NCI-H1105 (cell line): ENCODE measurements at places on chromosomes 3 and 15.

DNA sequence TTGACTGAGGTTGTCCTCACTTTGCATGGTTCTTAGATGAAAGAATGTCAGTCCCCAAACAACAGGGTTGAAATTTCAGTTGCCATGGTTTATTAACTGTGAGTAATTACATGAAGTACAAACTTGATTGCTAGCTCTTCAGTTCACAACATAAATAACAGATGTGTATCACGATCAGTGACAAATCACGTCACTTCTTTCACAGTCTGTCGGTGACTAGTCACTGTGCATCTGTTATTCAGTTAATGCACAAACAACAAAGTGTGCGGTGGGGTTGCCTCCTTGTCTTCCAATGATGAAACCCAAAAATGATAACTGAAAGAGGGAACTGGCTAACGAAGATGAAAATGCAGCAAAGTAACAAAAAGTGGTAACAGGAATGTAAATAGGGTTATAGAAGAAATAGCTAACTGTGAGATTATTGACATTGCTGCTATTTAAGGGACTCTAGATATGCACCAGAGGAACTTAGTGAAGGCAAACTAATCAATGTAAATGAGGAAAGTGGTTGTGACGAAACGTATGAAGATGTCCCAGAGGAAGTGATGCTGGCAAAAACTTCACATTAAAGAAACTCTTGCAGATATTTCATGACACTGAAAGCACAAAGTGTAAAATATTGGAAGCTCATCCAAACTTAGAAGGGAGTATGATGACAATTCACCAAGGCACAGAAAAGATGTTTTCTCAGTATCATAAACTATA is 159.3 kb downstream of the WDR76 start:
- no peak for DNase-seq

GRCh38 chr15:67116742-67117141 is 51.3 kb downstream of the SMAD3 start:
- DNase-seq: no peak

GRCh38 chr3:37329465-37329864 is 155.1 kb upstream of the LRRFIP2 start:
- DNase-seq: no peak

- DNase-seq: no peak
Measured at GRCh38 chr3:57019057-57019456, 41.4 kb upstream of the SPATA12 start.

- DNase-seq: no peak
Measured at GRCh38 chr3:46990573-46991374, 11.3 kb downstream of the NBEAL2 start.

DNA sequence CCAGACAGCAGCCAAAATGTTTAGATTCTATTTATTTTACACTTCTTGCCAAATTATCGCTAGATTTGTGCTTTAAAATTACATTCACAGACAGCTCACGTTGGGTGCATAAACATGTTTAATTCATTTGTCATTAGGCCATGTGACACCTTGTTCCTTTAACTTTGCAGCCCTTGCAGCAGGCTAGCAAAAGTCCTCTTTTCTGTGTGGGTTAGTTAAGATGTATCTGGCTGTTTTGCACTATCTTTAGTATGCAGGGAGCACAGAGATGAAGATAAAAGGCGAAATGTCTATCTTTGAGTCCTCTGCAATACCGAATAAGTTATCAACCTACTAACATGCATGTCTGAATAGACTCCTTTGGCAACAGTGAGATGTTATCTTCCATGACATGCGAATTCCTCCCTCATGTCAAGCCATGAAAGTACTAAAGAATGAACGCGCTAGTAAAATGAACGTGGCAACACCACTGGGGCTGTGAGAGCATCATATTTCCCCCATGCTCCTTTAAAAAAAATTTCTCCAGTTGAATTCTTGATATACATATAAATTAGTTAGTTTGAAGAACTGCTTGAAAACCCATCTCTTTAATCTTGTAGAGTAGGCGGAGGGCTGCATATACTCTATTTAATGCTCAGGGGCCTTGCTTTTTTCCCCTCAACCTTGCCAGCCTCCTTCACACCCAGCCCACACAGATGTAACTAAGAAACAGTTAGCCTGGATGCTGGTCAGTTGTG is 620.4 kb upstream of the NR2F2 start:
- no peak for DNase-seq

- DNase-seq: no peak
Measured at GRCh38 chr3:182795389-182795782, 2.1 kb downstream of the ATP11B start.

GRCh38 chr3:30263925-30264313 is 342.5 kb upstream of the TGFBR2 start:
- no peak for DNase-seq

DNA sequence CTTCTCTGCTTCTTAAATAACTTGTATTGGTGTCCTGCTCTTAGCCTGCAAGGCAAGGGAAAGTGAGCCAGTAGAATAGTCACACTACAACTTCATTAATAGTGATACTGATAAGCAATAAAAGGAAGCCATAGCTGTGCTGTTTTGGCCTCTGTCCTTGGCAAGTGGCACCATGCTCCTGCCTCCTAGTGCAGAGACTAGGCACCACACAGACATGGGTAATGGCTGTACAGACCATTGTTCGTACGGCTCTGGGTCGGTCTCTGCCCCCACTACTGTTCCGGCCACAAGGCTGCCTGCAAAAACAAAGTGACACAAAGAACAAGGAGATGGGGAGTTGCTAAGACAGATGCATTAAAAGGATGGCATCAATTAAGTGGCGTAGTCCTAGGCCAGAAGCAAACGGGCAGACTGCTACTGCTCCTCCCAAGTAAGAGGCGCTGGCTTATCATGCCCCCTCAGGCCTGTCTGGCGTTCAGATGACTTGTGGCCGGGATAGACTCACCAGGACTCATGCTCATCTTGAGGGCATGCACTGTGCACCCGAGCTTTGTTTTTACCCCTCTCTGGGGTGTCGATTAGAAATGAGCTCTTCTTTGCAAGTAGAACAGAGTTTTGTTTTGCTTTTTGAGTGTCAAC is 75.6 kb downstream of the TRAK1 start:
- no peak for DNase-seq

DNA sequence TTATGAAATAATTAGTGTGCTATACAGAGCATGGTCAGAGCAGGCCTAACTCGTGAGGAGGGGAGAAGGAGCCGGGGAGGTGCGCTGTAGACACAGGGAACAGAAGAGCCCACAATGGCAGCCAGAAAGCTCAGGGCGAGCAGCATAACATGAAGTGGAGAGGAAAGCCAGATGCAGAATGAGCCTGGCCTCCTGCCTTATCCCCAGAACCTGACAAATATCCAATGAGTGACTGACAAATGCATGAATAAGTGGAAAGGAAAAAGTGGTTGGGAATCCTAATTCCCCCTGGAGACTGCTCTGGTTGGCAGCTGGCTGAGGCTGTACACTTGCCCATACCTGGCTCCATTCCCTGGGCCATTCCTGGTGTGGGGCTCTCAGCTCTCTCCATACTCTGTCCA is 9.2 kb upstream of the MST1R start:
- DNase-seq: peak; percentile 57

DNA sequence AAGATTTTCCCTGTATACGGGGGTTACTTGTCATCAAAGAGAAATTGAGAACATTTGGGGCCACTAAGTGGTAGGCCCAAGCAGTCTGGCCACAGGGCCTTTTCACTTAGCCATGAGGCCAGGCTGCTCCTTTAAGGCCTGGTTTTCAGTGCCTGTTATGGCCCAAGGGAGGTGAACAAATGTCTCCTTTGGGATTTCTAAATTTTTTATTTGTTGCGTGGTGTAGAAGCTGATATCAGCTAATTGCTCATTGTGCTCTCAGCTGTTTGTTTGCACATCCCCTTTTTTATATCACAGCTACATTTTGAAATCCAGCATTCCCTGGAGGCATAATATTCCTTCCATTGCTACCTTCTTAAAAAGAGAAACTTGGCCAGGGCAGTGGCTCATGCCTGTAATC is 48.5 kb downstream of the RLBP1 start:
- DNase-seq: no peak

DNA sequence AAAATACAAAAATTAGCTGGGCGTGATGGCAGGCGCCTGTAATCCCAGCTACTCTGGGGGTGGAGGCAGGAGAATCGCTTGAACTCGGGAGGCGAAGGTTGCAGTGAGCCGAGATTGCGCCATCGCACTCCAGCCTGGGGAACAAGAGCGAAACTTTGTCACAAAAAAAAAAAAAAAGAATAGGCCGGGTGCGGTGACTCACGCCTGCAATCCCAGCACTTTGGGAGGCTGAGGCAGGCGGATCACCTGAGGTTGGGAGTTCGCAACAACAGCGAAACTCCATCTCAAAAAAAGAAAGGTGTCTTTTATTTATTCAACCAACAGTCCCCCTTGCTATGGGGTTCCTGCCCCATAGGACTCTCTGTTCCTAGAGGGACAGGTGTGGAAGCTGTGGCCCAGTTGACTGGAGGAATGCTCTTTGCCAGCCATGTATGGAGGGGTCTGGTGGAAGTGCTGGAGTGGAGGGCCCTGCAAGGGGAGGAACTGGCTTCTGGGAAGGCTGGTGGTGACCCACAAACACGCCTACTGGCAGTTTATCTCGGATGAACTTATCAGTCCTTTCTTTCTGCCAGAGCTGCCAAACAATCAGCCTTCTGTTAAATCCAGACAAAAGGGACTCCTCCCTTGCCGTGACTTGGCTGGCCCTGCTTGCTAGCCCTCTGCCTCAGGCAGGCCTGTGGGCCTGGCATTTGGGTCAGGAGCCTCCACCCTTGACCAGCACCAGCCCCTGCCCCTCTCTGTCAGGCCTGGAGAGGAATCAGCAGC is 4.6 kb upstream of the DAG1 start:
- DNase-seq: no peak

DNA sequence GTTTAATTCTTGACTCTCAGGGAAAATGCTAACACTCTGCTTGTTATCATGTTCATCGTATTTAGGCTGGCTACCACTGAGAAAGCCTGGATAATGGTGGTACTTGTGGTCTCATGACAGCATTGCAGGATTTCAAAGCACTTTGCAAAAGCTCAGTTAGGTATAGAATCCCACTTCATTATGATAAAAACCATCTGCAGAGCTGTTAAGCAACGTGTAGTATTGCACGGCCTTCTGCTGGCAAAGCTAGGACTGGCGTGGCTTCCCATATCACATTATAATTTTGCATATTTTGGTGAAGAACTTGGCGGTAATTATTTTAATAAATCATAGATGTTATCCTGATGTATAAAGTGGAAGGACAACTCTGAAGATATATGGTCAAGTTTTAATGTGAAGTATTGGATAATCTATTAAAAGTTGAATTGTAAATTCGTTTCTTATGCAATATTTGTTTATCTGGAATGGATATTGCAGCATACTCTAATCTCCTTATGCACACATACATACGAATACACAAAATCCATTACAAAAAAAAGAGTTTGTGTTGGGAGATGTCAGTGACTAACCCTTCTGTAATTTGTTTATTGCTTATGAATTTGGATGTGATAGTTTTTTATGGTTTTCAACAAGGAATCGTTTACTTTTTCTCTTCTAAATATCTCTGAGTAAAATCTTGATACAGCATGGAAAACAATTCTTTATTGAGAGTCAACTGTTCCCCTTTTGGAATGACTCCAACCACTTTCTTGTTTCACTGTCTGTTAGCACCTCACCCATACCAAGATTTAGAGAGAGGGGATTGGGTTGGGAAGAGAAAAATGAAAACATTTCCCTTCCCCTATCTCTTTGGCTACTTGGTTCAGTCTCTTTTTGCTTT is 9.2 kb downstream of the RAB8B start:
- DNase-seq: peak; percentile 51

DNA sequence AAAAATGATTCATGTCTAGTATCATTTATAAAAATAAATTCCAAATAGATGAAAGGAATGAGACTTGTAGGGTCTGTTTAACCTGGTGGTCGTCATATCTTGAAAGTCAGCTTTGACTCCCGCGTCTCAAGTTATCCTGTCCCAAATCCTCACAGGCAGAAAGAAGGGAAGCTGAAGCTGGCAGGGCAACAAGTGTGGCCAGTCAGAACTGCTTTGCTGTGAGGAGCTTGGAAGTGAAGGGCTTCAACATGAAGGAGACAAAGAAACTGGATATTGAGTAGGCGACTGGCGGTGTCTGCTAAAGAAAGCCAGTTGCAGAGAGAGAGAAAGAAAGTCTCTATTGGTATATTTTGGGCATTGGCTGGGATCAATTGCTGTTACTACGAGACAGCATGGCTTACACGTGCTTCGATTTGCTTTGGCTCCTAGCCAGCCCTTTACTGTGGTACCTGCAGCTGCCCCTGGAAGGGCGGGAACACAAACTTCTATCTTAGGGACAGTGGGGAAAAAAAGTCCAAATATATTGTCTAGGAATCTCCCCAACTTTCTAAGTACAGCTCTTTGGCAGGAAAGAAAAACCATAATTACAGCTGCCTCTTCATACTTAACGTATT is 107.2 kb downstream of the CHST2 start:
- DNase-seq: peak; percentile 70

DNA sequence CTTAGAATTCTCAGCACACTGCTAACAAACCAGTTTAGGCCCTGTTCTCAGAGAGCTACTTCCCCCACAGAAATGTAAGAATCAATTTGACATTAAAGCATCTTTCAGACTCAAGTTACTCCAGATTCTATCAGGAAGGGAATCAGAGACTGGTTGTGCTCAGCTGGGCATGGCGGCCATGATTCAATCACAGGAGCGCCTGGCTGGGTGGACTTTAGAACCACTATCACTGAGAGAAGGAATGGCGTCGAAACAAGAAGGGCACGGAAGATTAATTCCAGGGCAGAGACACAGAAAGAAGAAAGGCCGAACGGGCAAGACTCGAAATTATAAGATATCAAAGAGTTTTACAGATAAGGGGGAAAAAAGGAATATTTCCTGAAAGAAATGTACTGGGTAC is 6.2 kb downstream of the TNIK start:
- DNase-seq: no peak

- DNase-seq: no peak
Measured at GRCh38 chr15:57607570-57608000, 15.9 kb downstream of the MYZAP start.

- DNase-seq: no peak
Measured at GRCh38 chr3:134592806-134593205, 58.0 kb downstream of the KY start.

DNA sequence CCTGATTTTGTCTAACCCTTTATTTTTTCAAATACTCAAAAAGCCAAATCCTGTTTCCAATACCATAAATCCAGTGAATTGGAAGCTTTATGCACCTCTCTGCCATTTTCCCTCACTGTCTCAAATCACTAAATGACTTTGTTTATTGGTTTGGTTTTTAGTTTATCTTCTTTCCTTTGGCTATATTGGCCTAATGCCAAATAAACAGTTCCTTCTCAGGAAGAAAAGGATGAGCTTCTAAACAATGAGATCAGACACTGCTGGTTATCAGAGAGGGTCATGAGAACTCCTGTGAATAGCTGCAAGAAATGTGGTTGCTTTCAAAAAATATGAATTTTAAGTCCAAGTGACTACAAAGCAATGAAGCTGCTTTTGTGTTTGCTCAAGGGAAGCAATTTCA is 359.9 kb downstream of the MECOM start:
- DNase-seq: no peak

GRCh38 chr15:82135638-82136037 is 89.8 kb upstream of the MEX3B start:
- DNase-seq: no peak

- no peak for DNase-seq
Measured at GRCh38 chr15:33113666-33114373, 80.7 kb downstream of the FMN1 start.

- DNase-seq: no peak
Measured at GRCh38 chr3:58260261-58260731, 22.7 kb downstream of the ABHD6 start.

GRCh38 chr15:78761020-78761419 is 50.2 kb downstream of the ADAMTS7 start:
- DNase-seq: no peak
